H54 (cell line): ENCODE measurements at places on chromosomes 7 and 10.

DNA sequence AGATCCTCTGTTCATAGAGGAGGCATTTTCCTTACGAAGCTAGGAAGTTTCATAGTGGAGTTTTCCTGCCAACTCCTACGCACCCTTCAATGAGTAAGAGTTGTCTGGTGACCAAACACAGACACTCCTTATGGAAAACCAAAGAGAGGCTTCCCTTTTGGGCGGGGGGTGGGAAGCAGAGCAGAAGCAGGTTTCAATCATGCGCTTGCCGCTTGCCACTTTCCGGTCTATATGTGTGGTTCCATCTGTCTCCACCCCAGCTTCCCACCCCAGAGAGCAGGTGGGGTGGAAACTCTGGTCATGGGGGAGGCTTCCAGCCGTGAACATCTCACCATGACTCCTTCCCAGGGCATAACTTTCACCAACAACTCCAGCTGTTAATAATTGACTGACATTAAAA lies 68.8 kb upstream of the GRB10 start:
- DNase-seq: no peak

GRCh38 chr10:105026566-105026965 lies 385.5 kb downstream of the SORCS3 start:
- no peak for DNase-seq

DNA sequence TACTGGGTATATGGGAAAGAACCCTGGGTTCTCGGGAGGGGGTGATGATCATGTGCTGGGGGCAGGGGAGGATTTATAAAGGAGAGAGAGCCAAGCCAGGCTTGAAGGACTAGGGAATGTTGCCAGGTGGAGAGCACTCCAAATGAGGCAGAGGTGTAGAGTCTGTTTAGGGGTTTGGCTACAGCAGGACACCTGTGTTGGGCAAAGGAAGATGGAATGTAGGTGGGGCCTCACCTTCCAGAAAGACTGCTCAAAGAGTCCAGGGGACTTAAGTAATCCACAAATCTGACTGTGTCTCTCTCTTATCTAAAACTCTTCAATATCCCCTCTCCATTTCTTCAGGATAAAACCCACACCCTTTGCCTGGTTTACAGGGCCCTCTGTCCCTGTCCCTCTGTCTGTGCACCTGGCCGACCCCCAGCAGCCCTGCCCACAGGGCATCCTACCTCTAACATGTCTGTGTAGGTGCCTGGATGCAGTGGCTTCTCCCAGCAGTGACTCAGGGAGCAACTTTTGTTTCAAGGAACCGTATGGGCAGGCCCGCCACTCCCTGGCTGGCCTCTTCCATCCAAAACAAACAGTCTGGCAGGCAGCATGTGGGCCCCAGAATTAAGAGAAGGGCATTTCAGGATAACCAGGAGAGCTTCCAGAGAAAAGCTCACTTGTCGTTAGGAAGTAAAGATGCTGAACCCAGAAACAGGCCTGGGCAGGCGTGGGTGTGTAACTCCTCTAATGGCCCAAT lies 10.6 kb upstream of the PLEKHA1 start:
- DNase-seq: no peak

- no peak for DNase-seq
Measured at GRCh38 chr10:59985639-59986038, 79.3 kb upstream of the CCDC6 start.

DNA sequence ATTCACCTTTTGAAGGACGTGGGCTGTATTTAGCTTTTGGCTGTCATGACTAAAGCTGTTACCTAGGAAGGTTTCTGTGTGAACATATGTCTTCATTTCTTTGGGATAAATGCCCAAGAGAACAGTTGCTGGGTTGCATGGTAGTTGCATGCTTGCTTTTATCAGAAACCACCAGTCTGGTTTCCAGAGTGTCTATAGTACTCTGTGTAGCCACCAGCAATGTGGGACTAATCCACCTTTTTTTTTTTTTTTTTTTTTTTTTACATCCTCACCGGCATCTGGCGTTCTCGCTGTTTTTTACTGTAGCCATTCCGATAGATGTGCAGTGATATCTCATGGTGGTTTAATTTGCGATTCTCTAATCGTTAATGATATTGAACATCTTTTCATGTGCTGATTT lies 297.8 kb downstream of the SDK1 start:
- no peak for DNase-seq

GRCh38 chr7:27071622-27072390 lies 24.0 kb downstream of the HOXA1 start:
- no peak for DNase-seq

DNA sequence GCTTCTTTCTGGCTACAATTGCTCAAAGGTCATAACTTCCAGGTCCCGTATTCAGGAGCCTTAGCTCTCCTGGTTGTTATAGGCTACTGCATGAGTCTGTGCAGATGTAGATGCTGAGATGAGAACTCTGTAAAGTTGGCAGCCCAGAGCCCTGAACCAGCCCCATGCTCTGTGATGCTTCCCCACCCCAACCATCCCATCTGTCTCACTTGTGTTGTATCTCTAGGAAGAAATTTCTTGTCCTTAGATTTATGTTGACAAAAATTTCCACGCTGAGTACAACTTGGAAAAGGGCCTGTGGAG lies 61.2 kb upstream of the EEPD1 start:
- DNase-seq: no peak

GRCh38 chr7:151315038-151315655 lies 26.5 kb upstream of the NUB1 start:
- DNase-seq: peak; percentile 52

- DNase-seq: no peak
Measured at GRCh38 chr10:70742537-70743429, 42.4 kb downstream of the TBATA start.

- DNase-seq: no peak
Measured at GRCh38 chr7:23981314-23981713, 271.3 kb downstream of the STK31 start.

GRCh38 chr7:102169651-102170392 lies 116.8 kb upstream of the SH2B2 start:
- no peak for DNase-seq

DNA sequence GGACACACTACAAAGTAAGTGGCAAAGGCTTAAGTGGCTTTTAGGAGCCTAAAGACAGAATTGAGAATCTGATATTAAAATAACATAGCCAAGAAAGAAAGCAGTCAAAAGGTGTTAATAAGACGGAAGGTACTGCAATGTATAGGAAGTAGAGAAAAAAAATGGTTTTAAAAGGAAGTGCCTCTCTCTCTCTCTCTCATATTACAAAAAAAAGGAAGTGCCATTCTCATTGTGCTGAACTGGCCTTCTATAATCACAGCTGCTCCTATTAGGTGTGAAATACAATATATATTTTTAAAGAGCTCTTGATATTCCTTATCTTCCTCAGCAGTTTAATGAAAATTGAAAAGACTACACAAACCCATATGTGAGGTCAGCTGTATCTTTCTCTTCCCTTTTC lies 199.4 kb upstream of the NPVF start:
- no peak for DNase-seq

- DNase-seq: no peak
Measured at GRCh38 chr7:223118-223800, 30.9 kb downstream of the FAM20C start.

GRCh38 chr7:100959894-100960293 lies 9.5 kb upstream of the MUC12 start:
- DNase-seq: no peak

DNA sequence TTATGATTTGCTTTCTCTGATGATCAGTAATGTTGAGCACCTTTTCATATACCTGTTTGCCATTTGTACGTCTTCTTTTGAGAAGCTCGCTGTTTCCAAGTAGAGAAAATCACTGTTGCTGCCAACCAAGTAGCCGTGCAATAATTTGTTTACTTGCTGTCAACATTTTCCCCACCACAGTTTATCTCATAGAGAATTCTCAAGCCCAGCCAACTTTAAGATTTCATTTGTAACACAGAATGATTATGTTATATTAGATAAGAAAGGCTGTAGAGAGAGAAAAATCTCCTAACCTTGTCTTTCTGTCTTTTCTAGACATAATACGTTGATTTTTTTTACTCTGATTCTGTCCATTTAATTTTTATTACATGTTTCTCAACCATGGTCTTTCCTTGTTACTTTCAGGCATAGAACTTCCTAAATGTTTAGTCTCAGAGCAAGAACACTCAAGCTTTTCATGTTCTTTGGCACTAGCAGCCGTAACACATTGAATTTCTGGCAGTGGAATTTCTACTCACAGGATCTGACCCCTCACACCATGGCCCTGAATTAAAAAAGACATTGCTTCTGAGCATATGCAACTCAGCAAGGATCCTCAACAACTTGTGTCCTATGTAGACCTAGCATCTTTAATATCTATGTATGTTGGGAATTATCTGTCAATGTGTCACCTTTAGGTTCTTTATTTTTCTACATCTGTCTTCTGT lies 23.1 kb downstream of the RPA3 start:
- DNase-seq: no peak

GRCh38 chr7:133130166-133130565 lies 48.3 kb upstream of the CHCHD3 start:
- DNase-seq: no peak

- no peak for DNase-seq
Measured at GRCh38 chr10:109668154-109668665, 255.1 kb downstream of the XPNPEP1 start.

GRCh38 chr10:71666639-71667386 lies 52.8 kb downstream of the C10orf105 start:
- no peak for DNase-seq

GRCh38 chr7:74430961-74431466 lies 22.7 kb upstream of the GTF2IRD1 start:
- DNase-seq: no peak

GRCh38 chr7:127587663-127588018 lies 570 bp upstream of the ARF5 start:
- DNase-seq: no peak

DNA sequence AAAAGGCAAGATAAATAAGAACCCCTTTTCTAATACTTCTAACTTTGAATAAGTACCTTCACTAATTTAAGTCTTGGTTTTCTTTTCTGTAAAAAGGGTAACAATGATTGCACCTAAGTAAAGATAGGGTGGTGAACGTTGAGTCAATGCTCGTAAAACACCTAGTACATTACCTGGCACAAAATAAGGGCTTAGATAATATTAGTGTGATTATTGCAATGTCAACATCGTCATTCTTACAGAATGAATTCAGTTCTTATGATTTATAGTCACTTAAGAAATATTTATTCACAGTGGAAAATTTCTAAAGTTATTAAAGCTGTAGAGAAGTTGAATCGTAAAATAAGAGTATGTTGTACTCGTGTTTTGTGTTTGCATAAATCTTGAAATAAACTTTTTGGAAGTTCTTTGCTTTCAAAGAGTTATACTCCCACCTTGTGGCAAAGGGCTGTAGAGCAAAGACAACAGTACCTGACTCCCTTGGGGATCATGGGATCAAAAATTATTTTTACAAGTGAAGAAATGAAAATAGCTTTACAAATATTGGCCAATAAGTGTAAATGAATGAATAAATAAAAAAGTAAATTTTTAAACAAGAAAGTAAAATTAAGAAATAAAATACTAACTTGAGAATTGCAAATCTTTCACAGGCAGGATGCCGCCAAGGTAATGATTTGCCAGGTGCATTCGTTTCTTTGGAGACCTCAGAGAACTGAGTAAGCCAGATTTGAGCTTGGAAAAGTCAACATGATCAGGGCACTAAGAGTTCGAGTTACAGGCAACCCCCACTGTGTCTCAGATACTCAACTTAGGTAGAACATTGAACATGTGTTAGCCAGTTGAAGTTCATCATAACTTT lies 285.8 kb upstream of the CACNA2D1 start:
- DNase-seq: no peak

DNA sequence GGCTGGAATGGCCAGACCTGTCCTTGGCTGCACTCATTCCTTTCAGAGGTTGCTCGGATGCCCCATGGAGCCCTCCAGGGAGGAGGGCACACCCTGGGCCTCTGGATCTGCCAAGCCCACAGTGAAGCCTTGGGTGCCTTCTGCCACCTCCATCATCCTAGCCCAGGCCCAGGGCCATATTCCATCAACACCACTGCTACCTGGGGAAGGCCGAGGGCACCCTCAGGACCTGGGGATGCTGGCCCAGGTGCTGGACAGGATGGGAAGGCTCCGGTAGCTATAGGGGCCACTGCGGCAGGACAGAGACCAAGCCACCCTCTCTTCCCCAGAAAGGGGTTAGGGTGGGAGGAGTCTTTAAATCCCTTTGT lies 810 bp downstream of the OPN4 start:
- DNase-seq: no peak

- no peak for DNase-seq
Measured at GRCh38 chr10:12729885-12730284, 271.6 kb downstream of the CCDC3 start.

DNA sequence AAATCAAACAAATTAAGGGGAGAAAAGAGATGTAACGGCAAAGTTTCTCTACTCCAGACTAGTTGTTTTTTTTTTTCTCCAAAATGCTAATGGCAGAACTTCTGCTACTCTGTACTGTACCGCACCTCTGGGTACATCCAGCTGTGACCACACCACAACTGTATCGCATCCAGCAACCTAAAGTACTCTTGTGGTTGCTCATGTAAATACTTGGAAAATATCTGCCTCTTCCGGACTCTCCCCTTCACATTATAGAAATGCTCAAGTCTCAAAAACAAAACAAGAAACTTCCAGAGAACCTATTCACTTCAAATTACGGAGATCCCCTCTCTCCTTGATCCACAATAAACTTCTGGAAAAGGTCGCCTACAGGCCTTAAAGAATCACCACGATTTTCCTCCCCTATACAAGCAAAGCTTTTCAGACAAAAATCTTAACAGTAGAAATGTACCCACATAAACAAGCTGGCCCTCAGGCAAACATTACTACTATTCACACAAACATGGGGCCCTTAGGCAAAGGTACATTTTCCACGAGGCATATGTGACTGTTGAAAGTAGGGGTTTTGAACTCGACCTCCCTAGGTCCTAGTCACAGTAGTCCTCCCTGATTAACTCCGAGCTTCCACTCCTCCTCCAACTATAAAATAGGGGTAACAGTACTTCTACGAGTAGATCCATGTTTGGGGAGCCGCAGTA lies 222.9 kb upstream of the MKLN1 start:
- DNase-seq: no peak

DNA sequence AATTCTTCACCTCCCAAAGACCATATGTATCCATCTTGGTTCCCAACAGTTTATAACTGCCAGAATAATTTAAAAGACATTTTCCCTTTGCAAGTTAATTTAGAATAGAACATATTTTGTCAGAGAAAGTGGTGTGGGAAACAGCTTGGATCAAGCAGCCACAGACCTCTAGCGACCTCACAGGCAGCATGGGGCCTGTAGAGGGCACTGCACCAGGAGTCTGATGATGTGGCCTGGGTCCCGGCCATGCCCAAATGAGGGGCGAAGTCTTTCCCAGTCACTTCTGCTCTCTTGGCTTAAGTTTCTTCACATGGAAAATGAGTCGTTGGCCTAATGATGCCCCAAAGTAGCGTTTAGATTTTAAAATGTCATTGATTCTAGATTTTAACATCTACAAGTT lies 243.2 kb downstream of the SDK1 start:
- no peak for DNase-seq

DNA sequence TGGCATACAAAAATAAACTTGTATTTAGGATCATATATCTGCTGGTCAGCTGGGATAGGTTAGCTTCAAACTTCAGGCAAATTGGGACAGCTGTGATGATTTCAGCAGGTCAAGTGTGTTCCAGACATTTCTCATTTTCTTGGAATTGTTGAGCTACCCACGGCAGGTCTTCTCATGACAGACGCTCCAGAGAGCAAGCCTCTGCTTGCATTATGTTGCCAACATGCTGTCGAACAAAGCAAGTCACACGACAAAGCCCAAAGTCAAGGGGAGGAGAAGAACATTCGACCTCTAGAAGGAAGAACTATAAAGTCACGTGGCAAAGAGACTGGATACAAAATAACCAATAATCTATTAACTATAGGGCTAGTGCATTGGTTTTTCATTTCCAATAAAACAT lies 103.5 kb downstream of the RAB18 start:
- no peak for DNase-seq

GRCh38 chr7:8938044-8938805 lies 504.8 kb downstream of the NXPH1 start:
- DNase-seq: no peak
